ENCODE measurements at places on chromosomes 7 and 10.

DNA sequence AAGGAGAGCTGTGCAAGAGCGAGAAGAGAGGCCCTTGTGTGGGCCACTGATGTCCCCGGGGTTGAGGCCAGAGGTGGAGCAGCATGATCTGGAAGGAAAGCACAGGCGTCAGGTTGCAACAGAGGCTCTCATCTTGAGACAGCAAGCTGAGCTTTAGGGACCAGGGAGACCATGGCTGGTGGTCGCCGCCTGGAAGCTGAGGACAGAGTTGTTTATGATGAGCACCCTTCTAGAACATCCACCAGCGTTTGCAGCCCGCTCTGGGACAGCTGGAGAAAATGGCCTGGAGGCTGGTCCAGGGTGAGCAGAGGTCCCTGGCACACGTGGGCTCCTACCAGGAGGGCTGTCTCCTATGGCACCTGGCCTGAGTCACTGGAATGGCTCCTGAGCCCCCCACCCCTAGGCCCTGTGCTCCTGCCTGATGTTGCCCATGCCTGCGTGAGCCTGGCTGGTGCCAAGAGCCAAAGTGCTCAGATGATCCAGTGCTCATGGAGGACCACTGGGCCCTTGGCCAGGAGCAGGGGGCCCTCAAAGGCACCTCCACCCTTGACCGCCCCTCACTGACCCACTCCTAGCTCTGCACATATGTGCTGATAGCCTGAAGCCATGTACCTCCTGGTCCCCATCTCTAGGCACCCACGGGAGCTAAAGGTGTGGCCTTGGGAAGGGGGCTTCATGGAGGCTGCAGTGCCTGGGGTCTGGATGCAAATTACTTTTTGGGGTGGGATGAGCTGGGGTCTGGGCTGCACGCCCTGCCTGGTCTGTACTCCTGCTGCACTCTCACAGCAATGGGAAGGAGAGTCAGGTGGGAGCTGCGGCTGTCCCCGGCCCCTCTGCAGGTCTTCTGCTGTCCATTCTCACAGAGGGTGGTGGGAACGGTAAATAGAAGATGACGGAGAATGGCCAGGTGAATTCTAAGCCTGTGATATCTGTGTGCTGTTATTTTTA is 40.1 kb upstream of the RET start:
- no peak for DNase-seq

- DNase-seq: no peak
These were observed 13.1 kb downstream of the UMAD1 start for GRCh38 chr7:7653593-7654187.

- peak; percentile 22 for DNase-seq
These were observed 2.3 kb upstream of the NRP1 start for GRCh38 chr10:33336582-33337325.

- DNase-seq: no peak
These were observed 31.7 kb upstream of the SEMA3C start for GRCh38 chr7:80950550-80950967.

- DNase-seq: no peak
These were observed 147.3 kb downstream of the ZNF33B start for GRCh38 chr10:42491001-42491592.

DNA sequence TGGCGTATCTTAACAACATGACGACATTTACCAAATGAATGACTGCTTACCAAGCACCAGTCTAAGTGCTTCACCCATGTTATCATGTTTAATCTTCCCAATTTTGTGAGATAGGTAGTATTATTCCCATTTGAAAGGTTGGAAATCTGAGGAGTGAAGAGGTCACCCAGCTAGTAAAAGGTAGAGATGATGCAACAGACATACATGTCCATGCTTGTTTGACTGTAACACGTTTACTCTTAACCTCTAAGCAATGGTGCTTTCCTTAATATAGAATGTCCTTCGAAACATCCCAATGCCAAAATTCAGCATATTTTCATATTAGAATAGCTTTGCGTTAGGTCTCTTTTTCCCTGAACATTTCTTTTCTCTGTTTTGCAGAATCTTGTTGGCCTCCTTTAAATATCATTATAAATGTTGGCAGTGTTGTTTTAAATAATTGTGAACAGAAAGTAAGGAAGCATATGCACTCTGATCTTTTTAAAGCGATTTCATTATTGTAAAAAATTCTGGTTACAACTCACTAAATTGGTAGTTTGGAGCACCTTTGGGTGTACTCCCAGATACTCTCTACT is 722.8 kb downstream of the AUTS2 start:
- no peak for DNase-seq

DNA sequence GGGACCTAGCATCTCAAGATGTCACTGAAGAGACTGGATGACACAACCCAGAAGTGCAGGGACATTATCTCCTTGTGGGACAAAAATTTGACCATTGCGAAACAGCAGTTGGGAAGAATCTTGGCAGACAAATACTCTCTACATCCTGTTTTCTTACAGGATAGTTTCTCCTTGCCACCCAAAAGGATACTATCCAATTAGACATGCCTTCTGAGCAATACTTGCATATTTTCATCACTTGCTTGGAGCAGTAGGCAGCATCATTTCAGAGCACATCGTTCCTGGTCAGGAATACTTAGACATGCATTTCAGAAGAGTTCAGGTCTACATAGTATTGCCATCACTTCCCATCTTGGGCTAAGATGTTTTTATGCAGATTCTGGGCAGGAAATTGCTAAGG is 56.8 kb downstream of the FAS start:
- no peak for DNase-seq

DNA sequence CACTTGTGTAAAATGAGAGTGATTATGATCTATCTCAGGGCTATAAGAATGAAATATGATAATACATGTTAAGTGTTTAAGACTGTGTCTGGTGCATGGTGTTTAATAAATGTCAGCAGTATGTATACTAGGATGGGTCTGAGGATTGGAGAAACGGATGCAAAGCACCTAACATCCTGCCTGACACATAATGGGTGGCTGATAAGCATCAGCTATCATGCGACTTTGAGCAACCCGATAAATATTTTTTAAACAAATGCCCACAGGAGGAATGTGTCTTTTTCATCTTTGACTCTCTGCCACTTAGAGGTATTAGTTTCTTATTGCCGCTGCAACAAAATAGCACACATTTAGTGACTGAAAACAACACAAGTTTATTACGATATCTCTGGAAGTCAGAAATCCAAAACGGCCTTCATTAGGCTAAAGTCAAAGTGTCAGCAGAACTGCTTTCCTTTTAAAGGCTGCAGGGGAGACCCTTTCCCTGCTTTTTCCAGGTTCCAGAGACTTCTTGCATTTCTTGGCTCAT is 93.2 kb upstream of the ARHGAP21 start:
- no peak for DNase-seq

DNA sequence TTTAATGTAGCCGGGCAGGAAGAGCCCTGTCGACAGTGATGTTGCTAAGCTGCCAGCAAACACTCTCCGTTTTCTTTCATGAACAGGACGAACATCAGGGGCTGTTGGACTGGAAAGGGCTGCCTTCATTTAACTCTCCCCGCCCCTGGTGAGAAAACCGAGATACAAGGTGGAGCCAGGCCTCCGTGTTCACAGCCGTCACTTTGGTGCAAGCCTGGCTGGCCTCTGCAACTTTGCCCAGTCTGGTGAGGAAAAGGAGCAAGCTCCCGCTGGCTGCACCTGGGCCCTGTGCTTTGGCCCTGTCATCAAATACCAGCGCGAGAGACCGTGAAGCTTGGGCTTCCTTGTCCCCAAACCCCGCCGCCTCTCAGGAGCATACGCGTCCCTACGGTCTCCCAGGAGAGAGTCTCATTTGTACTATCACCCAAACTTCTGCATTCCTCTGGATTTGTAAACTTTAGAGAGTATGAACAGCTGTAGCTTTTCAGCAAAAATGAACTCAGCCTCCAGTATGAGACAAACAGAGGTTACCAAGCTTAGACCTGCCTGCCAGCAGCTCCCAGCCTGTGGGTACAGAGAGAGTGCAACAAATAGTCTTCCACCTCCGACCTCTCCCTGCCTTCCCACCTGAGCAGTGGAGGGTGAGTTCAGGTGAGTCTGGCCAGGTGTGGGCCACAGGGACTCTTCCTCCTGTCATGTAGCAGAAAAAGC is 445.3 kb upstream of the MGMT start:
- no peak for DNase-seq

DNA sequence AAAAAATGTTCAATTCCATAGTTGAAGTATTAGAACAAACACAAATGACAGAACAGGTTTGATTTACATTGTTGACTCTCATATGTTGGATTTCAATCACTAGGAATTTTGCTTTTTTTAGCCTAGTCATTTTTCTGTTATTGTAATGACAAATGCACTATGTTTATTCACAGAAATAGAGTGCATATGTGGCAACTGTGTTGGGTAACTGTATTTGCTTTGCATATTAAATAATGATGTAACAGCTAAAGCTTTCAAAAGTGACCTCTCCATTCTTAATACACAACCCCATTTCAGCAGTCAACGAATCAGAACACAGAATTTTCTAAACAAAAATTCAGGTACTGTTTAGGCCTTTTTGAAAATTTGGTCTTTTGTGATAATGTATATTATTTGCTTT is 54.0 kb upstream of the SLC26A5 start:
- no peak for DNase-seq

DNA sequence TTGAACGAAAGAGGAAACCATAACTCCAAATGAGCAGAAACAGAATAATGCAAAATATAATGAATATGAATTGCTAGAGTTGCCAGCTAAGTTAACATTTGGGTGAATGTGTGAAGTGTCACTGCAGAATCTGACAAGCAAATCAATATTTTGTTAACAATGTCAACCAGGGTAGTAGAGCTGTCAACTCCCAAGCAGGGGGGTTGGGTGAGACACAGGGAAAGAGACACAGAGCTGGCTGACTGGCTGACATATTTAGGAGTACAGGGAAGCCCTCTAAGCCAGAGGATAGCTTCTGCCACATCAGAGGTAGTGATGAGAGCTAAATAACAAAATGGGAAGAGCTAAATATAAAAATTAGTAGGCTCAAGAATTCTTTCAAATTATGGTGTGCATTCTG is 393.1 kb upstream of the KCND2 start:
- no peak for DNase-seq

GRCh38 chr10:102970562-102971340 is 52.7 kb downstream of the CNNM2 start:
- DNase-seq: no peak

GRCh38 chr10:78414380-78414779 is 380.7 kb downstream of the RPS24 start:
- DNase-seq: no peak

DNA sequence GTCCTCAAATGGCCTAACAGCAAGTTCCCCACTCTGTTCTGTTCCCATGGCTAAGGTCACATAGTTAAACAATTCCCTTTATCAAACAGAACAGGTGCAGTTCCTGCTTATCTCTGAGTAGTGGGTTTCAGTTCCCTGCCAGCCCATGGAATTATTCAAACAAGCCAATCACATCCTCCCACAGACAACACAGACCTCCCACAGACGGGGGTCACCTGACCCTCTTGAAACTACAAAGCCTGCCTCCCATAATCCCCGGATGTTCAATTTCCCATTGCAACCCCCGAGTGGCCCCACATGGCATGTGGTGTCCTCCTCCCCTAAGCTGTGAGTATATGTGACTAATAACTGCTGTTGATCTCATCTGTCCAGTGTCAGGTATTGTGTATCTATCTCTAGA is 64.1 kb downstream of the TMEM168 start:
- DNase-seq: no peak

- no peak for DNase-seq
These were observed 177.0 kb downstream of the REEP3 start for GRCh38 chr10:63697956-63698786.

DNA sequence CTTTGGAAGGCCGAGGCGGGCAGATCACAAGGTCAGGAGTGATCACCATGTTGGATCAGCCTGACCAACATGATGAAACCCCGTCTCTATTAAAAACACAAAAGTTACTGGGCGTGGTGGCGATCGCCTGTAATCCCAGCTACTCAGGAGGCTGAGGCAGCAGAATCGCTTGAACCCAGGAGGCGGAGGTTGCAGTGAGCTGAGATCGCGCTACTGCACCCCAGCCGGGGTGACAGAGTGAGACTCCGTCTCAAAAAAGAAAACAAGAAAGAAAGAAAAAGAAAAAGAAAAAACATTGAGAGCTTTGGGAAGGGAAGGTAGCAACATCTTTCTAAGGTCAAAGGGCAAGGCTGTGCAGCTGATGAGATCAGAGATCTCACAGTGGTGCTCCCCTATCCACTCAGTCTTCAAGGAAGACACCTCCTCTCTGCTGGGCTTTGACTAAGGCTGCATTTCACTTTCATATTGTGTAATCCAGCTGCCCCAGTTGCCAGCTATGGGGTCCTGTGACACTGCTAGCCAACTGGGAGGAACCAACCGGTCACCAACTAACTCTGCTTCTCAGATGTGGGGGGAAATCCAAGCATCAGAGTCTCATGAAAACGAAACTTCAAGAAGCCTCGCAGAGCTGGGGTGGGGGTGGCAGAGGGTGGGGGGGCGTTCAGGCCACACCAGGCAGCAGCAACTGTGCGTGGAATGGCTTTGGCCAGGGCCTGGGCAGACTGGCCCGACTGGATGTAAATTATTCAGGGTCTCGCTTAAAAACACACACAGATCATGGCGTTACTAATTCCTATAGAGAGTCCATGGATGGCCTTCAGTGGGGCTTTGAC is 1.5 kb downstream of the IL15RA start:
- DNase-seq: no peak

GRCh38 chr7:112154690-112155089 is 51.5 kb downstream of the DOCK4 start:
- DNase-seq: no peak

- no peak for DNase-seq
These were observed 239.9 kb downstream of the CAMK1D start for GRCh38 chr10:12589291-12589690.

DNA sequence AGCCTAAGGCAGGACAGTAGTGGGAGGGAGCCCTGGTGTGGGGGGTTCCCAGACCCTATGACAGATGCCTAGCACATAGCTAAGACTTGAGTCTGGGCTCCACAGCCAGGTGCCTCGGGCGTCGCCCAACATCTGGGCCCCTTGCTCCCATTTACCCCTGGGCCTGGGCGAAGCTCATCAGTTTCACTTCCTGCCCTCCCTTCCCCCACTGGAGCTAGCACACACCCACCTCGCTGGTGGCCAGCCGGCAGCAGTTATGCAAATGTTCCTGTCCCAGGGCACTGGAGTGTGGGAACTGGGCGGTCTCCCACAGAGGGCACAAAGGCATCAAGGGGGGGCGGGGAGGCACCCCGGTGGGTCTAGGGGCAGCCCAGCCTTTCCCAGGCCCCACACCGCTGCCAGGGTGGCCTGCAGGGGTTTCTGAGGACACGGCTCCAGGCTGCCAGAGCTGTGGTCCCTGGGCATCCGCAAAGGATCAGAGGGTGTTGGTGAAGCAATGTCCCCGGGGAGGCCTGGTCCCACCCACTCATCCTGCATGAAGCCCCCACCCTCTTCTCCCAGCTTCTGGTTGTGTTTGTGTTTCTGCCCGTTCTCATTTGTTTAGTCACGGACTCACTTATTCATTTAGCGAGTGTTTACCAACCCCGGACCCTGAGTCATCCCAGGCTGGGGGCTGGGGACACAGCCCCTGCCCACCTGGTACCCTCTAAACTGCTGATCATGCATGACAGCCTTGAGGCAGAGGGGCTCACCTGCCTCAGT is 20.4 kb downstream of the SH2B2 start:
- no peak for DNase-seq

DNA sequence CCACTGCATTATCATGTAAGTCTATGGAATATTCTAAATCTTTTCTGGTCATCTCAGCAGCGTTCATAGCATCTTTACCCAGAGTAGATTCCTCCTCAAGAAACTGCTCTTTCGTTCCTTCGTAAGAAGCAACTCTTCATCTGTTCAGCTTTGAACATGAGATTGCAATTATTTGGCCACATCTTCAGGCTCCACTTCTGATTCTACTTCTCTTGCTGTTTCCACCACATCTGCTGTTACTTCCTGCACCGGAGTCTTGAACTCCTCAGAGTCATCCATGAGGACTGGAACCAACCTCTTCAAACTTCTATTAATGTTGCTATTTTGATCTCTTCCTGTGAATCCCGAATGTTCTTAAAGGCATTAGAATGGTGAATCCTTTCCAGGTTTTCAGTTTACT is 12.7 kb downstream of the CHST12 start:
- no peak for DNase-seq
